Cerebellum (tissue), 4 donors: ENCODE measurements at places on chromosomes 2 and 18.
A peak's percentile ranks its signal among the peaks of the same experiment; 100 is the strongest.

DNA sequence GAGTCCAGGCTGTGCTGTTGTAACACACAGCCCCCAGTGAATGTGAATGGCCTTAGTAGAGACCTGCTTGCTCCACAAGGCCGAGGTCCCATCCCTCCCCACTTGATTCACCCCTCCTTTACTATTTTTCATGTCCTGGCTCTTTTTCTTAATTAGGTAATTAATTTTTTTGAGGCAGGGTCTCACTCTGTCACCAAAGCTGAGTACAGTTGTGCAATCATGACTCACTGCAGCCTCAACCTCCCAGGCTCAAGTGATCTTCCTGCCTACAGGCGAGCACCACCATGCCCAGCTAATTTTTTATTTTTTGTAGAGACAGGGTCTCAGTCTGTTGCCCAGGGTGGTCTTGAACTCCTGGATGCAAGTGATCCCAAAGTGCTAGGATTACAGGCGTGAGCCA is 19.3 kb downstream of the FBLN7 start:
- no peak for DNase-seq

DNA sequence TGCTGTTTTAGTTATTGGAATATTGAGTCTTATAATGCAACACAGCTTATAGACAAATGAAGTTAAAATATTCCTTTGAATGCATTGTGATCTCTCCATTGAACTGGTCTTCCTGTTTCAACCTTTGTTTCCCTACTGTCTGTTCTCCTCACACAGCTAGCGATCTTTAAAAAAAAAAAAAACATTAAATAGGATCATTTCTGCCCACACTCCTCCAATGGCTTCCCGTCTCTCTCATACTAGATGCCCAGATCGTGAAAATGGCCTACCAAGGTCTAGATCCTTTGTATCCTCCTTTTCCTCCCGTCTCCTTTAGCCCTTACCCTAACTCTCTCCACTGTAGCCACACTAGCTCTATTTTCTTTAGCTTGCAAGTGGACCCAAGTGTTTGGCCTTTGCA is 2.4 kb downstream of the FAM171B start:
- DNase-seq: no peak

DNA sequence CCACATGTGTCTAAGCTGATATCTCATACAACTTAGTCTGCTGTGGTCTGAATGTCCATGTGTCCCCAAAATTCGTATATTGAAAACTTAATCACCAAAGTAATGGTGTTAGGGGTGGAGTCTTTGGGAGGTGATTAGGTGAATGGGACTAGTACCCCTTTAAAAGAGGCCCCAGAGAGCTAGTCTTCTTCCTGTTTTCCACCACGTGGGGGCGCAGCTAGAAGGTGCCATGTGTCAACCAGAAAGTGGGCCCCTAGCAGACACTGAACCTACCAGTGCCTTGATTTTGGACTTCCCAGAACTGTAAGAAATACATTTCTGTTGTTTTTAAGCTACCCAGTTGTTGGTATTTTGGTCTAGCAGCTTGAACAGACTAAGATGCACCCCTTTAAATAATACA is 86.6 kb downstream of the ASB1 start:
- DNase-seq: no peak

DNA sequence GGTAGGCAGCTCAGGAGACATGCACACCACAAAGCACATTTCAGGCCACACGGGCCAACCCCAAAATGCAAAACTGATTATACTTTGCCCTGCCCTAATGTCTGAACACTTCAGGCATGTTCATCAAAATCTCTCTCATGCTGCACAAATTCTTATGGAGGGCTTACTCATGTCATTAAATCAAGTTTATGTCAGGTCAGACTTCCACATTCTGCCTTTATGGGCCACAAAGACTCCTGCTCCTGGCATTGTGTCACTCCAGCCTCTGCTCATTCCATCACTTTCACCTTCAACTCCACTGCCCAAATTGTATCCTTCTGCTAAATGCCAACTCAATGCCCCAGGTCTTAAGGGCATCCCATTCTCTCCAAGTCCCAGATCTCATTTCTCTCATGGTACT is 9.2 kb downstream of the UXS1 start:
- no peak for DNase-seq

DNA sequence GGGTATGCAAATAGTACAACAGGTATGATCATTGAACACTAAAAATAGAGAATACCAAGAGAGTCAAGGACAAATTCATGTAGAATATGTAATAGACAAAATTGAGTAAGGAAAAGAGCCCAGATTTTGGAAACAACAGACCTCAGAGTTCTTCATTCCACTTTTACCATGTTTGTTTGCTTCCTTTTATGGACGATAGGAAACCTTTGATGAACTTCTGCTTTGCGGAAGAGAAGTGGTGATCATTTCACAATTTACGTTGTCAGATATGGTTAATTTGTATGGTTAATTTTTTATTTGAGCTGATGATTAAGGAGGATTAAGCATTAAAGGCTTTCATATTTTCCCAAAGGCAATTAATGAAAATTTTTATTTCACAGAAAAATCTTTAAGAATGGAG is 16.3 kb downstream of the MARCHF7 start:
- DNase-seq: no peak

DNA sequence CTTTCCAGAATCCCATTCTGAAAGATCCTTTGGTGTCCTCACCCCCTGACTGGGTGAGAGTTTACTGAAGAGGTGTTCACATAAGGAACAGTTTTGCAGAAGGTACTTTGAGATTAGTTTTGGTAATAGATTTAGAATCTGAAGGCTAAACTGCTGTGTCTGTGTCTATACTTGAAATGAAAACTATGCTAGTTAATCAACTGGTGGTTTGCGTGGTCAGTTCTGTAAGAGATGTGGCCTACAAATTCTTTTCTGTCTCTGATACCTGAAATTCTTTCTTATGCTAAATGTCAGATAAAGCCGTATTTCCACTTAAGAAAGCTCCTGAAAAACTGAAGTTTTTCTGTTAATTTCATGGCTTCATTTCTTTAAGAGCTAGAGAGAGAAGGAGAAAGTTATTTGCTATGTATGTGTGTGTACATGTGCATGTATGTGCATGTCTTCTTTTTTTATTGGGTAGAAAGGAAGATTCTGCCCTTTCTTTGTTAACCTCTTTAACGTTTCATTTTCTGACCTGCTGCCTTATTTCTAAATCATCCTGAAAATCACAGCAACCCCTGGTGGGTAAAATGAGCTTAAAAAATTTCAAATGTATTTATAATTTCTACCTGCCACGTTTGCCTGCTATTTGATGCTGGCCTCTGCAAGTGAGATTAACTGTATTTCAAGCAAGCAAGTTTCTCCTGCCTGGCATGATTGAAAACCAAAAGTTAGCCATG is 552.0 kb upstream of the NRP2 start:
- no peak for DNase-seq

GRCh38 chr2:14324308-14324707 is 308.2 kb upstream of the LRATD1 start:
- DNase-seq: no peak

DNA sequence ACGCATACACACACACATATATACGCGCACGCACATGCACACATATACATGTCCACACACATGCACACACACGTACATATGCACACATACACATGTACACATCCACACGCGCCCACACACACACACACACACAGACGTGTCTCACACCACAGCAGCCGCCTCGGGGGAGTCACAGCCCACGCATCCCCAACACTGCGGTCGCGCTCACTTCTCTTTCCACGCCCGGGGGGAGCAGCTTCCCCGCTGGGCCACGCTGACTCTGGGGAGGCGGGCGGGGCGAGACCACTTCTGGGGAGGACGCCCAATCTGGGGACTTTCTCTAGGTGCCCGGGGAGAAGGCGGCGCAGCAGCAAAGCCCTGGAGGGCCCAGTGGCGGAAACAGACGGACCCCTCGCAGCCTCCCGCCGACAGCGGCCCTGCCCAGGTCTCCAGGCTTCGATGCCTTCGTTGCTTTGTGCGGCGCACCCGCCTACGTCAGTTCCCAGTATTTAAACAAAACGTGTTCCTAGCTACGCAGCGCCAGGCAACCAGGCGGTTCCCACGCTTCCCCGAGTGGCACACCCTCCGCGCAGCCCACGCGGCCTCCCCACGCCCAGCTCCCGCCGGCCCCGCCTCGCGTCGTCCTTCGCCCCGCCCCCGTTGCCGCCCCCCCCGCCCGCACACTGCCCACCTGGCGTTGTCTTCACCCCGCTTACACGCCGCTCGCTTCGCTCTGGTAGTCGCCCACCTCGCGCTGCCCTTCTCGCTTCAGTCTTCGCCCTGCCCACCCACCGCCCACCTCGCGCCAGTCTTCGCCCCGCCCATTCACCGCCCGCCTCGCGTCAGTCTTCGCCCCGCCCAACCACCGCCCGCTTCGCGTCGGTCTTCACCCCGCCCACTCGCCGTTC is 810 bp upstream of the RBFA start:
- DNase-seq: no peak

GRCh38 chr18:23203891-23204432 is 68.7 kb downstream of the CABLES1 start:
- DNase-seq: peak; percentile 53

DNA sequence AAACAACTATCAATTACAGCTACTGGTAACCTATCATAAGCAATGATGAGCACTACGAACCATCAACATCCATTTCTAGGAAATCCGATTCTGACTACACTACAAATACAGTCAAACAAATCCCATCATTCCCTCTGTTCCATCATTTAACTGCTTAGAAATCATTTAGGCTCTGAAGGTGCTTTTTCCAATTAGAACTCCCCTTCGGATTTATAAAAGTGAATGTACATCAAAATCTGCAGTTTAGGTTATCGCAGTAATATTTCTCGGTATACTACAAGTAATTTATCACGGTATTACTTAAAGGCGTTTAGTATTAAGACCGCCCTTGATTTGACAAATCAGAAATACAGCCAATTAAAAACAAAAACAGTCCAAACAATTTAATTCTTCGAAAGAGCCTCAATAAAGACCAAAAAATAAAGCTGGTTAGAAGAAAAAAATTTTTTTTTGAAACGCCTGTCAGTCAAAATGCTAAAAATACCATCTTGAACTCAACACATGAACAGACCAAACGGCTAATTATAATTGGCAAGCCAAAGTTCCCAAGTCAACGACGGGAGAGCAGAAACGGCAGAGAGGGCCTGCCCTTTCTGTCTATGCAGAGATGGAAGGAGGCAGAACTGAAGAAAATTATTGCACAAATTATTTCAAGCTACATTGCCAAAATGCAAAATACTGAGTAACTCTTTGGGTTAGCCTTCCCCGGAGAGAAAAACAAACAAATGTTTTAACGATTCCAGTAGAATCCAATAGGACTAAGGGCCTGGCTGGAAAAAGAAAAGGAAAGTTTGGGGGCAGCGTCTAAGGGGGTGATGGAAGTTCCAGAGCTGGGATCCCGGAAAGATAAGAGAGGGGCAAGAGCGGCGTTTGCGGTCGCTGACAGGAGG is 1.2 kb downstream of the VPS54 start:
- peak; percentile 29 for DNase-seq

DNA sequence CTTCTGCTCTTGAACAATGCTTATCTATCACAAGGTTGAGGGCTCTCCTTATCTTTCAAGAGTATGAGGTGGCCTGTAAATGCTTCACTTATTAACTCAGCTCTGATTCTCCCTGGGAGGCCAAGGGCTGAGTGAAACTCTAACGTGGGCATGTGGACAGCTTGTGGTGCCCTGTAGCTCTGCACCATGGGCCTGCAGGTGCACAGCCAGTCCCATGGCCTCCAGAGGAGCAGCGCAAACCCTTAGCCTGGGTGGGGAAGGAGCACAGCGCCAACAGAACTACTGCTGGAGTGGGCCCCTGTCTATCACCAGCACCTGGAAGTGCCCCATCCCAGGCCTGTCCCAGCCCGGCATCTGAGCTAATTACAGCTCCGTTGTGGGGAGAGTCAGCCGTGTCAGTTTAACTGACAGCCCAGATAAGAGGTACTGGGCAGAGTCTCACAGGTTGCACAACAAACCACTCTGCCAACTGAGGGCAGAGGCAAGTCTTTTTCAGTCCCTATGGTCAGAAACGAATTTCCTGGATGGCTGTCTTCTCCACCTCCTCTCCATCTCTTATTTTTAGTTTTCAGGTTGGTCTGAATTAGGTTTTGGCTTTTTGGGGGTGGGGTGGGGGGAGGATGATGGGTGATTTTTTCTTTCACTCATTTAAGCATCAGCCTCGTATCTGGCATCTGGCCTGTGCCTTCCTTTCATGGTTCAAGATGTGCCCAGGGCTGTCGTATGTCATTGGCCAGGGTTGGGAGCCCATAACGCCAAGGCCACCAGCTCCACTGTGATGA is 219.5 kb downstream of the BCL2 start:
- DNase-seq: no peak

DNA sequence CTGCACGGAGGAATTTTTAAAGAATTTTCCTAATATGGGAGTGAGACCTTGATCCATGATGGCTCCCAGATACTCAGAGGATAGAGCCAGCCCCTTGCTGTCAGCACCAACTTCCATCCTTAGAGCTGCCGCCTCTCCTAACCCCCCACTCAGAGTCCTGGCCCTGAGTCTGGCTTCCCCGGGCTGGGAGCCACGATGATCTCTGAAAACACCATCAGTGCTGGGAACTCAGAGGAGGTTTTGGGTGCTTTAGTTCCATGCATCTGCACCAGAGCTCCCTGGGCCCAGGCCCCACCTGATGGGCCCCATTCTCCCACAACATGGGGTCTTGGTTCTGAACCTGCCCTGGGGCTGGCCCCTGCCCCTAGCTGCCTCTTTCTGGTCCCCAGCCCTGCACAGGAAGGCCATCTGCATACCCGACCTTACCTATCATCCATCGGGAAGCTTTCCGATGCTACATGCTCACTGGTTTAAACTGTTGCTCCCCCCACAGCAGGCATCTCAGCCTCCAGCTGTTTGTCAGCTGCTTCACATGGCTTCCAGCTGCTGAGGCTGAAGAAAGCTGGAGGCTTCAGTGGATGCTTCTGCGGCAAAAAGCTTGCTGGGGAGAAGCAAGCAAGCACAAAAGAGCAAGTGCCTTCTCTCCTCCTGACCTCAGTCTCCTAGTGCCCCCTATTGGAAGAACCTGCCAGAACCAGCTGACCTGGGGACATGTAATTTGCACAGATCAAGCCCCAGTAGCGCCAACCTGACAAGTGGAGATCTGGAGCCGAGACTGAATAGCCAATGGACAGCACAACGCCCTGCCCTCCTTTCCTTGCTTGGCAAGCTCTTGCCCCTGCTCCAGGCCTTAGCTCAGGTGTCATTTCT is 24.2 kb upstream of the RHOB start:
- no peak for DNase-seq

DNA sequence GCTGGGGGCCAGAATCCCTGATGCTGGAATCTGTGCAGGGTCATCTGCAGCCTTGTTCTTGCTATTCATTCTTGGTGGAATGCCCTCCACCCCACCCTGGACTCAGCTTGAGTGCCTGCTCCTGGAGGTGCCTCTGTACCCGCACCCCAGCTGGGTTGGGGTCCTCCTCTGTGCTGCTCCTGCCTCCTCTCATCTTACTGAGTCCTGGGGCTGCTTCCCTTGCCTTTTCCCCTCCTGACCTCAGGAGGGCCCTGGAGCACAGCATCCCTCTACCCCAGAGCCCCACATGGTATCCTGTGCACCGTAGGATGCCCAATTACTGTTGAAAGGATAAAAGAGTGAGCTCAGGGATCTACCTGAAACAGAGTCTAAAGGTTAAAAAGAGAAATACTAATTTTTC is 81.6 kb downstream of the CIB4 start:
- DNase-seq: no peak

- peak; percentile 88 for DNase-seq
Measured at GRCh38 chr2:217604527-217605194, 398.1 kb downstream of the TNS1 start.

GRCh38 chr2:208249296-208249695 is 5.6 kb downstream of the IDH1 start:
- no peak for DNase-seq

- DNase-seq: no peak
Measured at GRCh38 chr2:226531061-226531810, 268.4 kb downstream of the IRS1 start.

GRCh38 chr2:7648221-7648795 is 731.1 kb downstream of the RNF144A start:
- DNase-seq: peak; percentile 57
